Lower lobe of right lung (tissue), 2 donors: ENCODE measurements at places on chromosomes 5 and 9. TPM values are rescaled to one million over a fixed set of nuclear protein-coding genes. Genes with fewer than 3 reads are reported as not detected.

DNA sequence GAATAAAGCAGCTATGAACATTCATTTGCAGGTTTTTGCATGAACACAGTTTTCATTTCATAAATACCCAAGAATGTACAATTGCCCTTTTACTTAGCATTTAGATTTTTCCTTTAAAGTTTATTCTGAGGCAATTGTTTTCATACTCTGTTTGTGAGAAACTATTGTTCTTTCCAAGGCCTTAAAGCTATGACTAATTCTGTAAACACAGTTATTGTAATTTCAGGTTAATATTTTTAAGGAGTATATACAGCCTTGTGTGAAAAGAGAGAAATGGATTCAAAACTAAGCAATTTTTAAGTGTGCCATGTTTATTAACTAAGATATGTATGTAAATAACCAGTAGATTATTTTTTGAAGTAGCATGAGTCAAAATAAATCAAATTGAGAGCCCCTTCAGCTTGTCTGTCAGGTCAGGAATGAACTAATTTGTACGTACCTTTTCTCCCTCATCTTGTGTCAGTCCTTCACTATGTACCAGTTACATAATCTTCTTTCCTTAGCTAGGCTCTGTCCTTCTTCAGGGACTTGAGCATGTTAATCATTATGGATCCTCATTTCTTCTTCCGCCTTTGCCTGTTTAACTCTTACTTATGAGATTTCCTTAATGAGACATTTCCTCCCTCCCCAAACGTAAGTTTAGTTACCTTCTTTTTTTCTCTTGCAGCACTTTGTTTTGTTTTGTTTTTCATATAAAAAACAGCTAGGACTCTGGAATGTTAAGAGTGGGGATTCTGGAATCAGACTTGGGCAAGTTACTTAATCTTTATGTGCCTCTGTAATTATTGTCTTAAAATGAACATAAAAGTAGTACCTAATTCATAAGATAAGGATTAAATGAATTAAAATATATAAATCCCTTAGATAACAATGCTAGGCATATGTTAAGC, 63.6 kb downstream of the NIPBL start:
- H3K4me1 ChIP-seq: peaks cover 28% of the 10 kb centered on the region
- DNase-seq: no peak
- no peak overlapping the region for H3K27ac ChIP-seq
- H3K27me3 ChIP-seq: no peaks in the 10 kb centered on the region
- no peaks in the 10 kb centered on the region for H3K36me3 ChIP-seq

GRCh38 chr5:155144956-155145355, 131.4 kb downstream of the KIF4B start:
- no peaks in the 10 kb centered on the region for H3K4me1 ChIP-seq
- H3K4me3 ChIP-seq: no peak overlapping the region
- no peaks in the 10 kb centered on the region for H3K36me3 ChIP-seq
- H3K27me3 ChIP-seq: no peaks in the 10 kb centered on the region

GRCh38 chr5:96247708-96248107, 185.3 kb downstream of the PCSK1 start:
- H3K27me3 ChIP-seq: no peaks in the 10 kb centered on the region
- H3K27ac ChIP-seq: peak overlapping the region; percentile 20
- peaks cover 9% of the 10 kb centered on the region for H3K4me1 ChIP-seq
- H3K36me3 ChIP-seq: no peaks in the 10 kb centered on the region
- DNase-seq: no peak
- H3K4me3 ChIP-seq: no peak overlapping the region

- no peak for DNase-seq
- no peak overlapping the region for H3K4me3 ChIP-seq
- H3K4me1 ChIP-seq: no peaks in the 10 kb centered on the region
These were observed 633.5 kb downstream of the DTWD2 start for GRCh38 chr5:118354797-118355196.

DNA sequence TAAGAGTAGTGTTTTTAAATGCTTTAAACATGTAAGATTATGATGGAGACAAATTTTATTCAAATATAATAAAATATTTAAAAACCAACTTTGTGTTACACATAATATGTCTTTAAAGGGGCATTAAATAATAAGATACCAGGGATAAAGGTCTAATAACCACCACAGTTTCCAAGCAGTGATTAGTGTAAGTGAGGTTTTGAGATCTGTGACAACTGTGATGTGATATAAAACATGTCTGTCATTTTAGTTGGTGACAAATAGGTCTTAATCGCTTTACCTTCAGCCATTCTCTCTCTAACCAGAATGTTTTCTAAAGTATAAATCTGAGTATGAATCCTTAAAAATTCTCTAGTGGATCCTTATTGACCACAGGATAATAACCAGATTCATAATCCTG, 28.1 kb downstream of the PPIP5K2 start:
- H3K4me3 ChIP-seq: no peak overlapping the region
- peaks cover 41% of the 10 kb centered on the region for H3K36me3 ChIP-seq
- DNase-seq: no peak
- no peaks in the 10 kb centered on the region for H3K4me1 ChIP-seq
- no peak overlapping the region for H3K27ac ChIP-seq

GRCh38 chr5:58722160-58722559, 139.3 kb downstream of the RAB3C start:
- H3K36me3 ChIP-seq: no peaks in the 10 kb centered on the region
- H3K27me3 ChIP-seq: no peaks in the 10 kb centered on the region
- no peak overlapping the region for H3K27ac ChIP-seq
- no peaks in the 10 kb centered on the region for H3K4me1 ChIP-seq

DNA sequence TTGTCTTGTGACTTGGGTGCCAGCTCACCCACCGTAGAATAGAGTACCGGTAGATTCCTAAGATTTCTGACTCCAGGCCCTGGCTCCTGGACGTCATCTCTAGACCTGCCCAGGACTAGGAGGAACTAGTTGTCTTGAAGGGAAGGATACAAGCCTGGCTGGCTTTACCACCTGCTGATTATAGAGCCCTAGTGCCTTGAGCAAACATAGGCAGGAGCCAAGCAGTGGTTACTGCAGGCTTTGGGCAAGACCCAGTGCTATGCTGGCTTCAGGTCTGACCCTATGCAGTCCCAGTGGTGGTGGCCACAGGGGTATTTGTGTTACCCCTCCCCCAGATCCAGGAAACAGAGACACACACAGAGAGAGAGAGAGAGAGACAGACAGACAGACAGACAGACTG, 606.2 kb downstream of the PDE4D start:
- peak overlapping the region; percentile 64 for H3K27ac ChIP-seq
- H3K36me3 ChIP-seq: no peaks in the 10 kb centered on the region
- no peaks in the 10 kb centered on the region for H3K27me3 ChIP-seq
- no peak overlapping the region for H3K4me3 ChIP-seq

- no peaks in the 10 kb centered on the region for H3K36me3 ChIP-seq
- H3K4me3 ChIP-seq: no peak overlapping the region
- no peak for DNase-seq
- H3K27me3 ChIP-seq: no peaks in the 10 kb centered on the region
- H3K4me1 ChIP-seq: no peaks in the 10 kb centered on the region
These were observed 192.7 kb upstream of the ADAMTSL1 start for GRCh38 chr9:18281291-18281690.

- no peak overlapping the region for H3K27ac ChIP-seq
- no peak overlapping the region for H3K4me3 ChIP-seq
- no peaks in the 10 kb centered on the region for H3K4me1 ChIP-seq
- H3K36me3 ChIP-seq: no peaks in the 10 kb centered on the region
- no peaks in the 10 kb centered on the region for H3K27me3 ChIP-seq
- no peak for DNase-seq
These were observed 261.2 kb downstream of the ARL15 start for GRCh38 chr5:54049144-54049543.

GRCh38 chr5:107218457-107219193, 452.1 kb downstream of the EFNA5 start:
- DNase-seq: no peak
- H3K4me3 ChIP-seq: no peak overlapping the region
- no peaks in the 10 kb centered on the region for H3K27me3 ChIP-seq
- no peaks in the 10 kb centered on the region for H3K36me3 ChIP-seq
- no peak overlapping the region for H3K27ac ChIP-seq
- H3K4me1 ChIP-seq: no peaks in the 10 kb centered on the region

GRCh38 chr5:113233606-113234005, 201.2 kb downstream of the TSSK1B start:
- no peak overlapping the region for H3K27ac ChIP-seq
- no peaks in the 10 kb centered on the region for H3K36me3 ChIP-seq
- no peak overlapping the region for H3K4me3 ChIP-seq
- no peak for DNase-seq

- H3K4me3 ChIP-seq: no peak overlapping the region
- no peaks in the 10 kb centered on the region for H3K36me3 ChIP-seq
- DNase-seq: no peak
- H3K4me1 ChIP-seq: no peaks in the 10 kb centered on the region
These were observed 11.0 kb downstream of the LHX3 start for GRCh38 chr9:136193891-136194279.

DNA sequence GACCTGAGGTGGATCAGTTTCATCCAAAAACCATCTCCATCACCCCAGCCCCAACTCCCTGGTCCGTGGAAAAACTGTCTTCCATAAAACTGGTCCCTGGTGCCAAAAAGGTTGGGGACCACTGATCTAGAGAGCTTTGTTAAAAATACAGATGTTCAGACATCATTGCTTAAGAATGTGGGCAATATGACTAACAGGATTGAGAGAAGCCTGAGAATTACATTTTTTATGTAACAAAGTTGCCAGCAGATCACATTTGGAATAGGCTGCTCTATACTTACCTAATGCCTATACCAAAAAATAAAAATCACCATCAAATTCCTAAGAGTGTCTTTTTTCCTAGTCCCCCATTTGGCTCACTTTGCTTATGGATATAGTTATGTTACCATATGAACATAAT, 143.3 kb downstream of the RAPGEF6 start:
- peaks cover 10% of the 10 kb centered on the region for H3K4me1 ChIP-seq
- no peak overlapping the region for H3K4me3 ChIP-seq
- no peak overlapping the region for H3K27ac ChIP-seq
- no peak for DNase-seq
- H3K27me3 ChIP-seq: no peaks in the 10 kb centered on the region
- peaks cover 48% of the 10 kb centered on the region for H3K36me3 ChIP-seq

DNA sequence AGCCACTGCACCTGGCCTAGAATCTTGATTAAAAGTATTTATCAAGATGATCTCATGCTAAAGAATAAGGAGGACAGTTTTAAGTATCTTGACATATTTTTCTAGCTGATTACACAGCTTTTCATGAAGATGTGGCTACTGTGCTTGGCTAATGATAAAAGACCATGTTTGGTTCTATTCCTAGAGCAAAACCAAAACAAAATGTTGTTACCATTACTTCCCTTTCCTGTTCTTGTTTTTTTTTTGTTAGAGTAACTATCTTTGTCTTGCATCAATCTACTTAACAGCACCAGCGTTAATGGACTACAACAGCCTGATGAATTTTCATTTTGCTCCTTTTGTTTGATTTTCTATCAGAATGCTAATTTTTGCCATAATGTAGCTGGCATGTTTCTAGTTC, 86.2 kb upstream of the DHFR start:
- DNase-seq: no peak
- H3K36me3 ChIP-seq: peaks cover 33% of the 10 kb centered on the region
- no peak overlapping the region for H3K4me3 ChIP-seq
- no peaks in the 10 kb centered on the region for H3K27me3 ChIP-seq
- no peak overlapping the region for H3K27ac ChIP-seq

- H3K27ac ChIP-seq: no peak overlapping the region
- H3K27me3 ChIP-seq: no peaks in the 10 kb centered on the region
- no peaks in the 10 kb centered on the region for H3K4me1 ChIP-seq
These were observed 315.2 kb downstream of the PSAT1 start for GRCh38 chr9:78612091-78612490.

DNA sequence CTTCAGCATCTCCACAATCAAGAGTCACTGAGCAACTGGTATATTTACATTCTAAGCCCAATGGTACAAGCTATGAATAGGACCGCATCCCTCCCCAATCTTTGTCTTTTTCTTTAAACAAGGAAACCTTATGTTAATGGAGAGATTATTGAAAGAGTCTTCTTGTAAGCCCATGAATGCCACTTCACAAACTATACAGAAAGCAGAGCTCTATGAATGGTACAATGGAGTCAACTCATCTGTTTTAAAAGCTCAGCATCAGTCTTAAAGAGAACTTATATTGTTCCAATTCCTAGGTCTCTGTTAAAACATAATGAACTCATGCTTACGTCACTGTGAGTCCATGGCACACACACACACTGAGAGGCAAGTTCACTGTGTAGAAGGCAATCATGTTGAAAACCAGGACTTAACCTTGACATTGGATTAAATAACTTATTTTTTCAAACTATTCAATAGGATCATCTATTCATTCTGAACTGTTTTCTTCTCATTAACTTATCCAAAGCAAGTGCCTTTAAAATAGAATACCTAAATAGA, 4.5 kb downstream of the NREP start:
- no peaks in the 10 kb centered on the region for H3K27me3 ChIP-seq
- no peak overlapping the region for H3K4me3 ChIP-seq
- no peak for DNase-seq
- no peaks in the 10 kb centered on the region for H3K36me3 ChIP-seq
- peaks cover 21% of the 10 kb centered on the region for H3K4me1 ChIP-seq
- no peak overlapping the region for H3K27ac ChIP-seq

DNA sequence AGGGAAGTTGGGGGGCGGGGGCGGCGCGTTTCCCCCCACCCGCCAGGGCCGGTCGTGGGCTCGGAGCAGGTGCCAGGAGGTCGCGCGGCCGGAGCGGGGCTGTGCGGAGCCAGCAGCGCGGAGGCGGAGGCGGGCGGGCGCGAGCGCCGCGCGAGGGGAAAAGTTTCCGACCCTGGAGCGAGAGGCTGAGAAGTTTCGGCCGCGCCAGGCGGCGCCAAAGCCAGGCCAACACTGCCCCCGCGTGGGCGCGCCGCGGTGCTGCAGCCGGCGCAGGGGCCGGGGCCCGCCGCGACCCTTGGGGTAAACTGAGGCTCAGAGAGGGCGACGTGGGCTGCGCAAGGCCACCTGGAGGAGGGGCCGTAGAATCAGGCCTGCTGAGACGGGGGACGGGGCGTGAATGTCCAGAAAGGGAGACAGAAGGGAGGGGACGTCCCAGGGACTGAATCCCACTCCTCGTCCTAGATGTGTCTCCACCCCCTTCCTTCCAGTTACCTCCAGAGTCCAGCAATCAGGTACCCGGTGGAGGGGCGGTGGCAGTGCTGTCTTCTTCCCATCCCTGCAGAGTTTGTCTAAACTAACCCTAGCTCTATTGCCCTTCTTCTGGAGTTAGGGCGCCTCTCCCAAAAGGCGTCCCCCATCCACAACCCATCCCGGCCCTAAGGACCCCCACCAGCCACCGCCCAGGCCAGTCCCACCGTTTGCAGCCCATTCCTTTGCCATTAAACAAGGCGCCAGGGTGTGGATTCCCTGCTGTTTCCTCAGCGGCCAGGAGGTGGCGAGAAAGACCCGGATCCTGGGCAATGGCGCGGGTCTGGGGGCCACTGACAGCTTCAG, 10.2 kb downstream of the C9orf50 start:
- H3K36me3 ChIP-seq: no peaks in the 10 kb centered on the region
- H3K27ac ChIP-seq: peak overlapping the region; percentile 82

- DNase-seq: no peak
- no peak overlapping the region for H3K4me3 ChIP-seq
- no peaks in the 10 kb centered on the region for H3K36me3 ChIP-seq
- H3K27ac ChIP-seq: no peak overlapping the region
- H3K4me1 ChIP-seq: no peaks in the 10 kb centered on the region
These were observed 114.5 kb downstream of the LRRC70 start for GRCh38 chr5:62692946-62693713.

Gene CDC20B
- 0.24 TPM for total RNA-seq

Gene PCA3
- total RNA-seq: not detected

Gene RANBP3L
- total RNA-seq: 2.8 TPM

Gene PCDHB11
- total RNA-seq: 2.7 TPM

Gene DMRT3
- 0.24 TPM for total RNA-seq

Gene ABO
- total RNA-seq: 25.0 TPM

Gene MAST4
- total RNA-seq: 56.9 TPM

Gene TNFSF15
- 5.2 TPM for total RNA-seq

Gene DOK3
- total RNA-seq: 76.5 TPM

Gene PCDHAC2
- 5.8 TPM for total RNA-seq

Gene RUSC2
- total RNA-seq: 23.6 TPM

Gene SLC34A1
- total RNA-seq: not detected
